Suppressor macrophage treated with lipopolysaccharide for 1 hour (primary cell): ENCODE measurements at places on chromosomes 3 and 15.

GRCh38 chr15:47139965-47140364, 577.3 kb upstream of the SEMA6D start:
- no peak for DNase-seq

DNA sequence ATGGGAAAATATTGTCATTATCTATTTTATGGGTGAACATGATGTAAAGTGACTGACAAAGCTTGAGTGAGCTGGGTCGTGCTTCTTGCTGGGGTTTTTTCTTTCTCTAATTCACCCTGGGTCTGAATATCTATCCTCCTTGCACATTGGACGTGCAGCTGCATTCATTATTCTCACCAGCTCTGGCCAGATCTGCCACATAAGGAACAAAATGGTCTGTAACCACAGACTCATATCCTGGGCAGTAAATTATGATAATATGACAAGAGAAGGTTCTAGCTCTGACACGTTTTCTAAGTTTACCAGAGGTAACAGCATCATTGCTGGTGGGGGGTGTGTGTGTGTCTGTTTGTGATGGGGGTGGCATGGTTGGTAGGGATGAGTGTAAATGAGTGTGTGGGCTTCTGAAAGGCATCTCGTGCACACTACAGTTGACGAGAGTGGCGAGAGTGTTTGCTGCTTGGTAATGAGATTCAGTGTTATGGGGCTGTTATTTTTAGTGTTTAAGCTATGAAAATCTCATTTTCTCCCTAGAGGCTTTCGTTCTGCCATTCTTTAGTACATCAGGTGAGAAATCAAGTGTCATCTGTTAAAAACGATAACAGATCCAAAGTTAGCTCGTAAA, 418.4 kb downstream of the PDCD6IP start:
- no peak for DNase-seq

- DNase-seq, result peak; percentile 57
Measured at GRCh38 chr3:183178833-183179549, 16.5 kb upstream of the LAMP3 start.

DNA sequence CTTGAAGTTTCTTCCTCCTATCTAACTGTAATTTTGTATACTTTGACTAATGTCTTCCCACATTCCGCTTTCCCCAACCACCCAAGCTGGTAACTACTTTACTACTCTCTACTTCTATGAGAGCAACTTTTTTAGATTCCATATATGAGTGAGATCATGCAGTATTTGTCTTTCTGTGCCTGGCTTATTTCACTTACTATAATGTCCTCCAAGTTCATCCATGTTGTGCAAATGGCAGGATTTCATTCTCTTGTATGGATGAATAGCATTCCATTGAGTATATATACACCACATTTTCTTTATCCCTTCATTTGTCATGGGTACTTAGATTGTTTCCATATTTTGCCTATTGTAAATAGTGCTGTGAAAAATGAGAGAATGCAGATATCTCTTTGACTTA, 78.5 kb upstream of the CCNL1 start:
- DNase-seq, result no peak
